ENCODE measurements at places on chromosomes 2 and 18.

- DNase-seq = no peak
These were observed 52.7 kb downstream of the MALT1 start for GRCh38 chr18:58723810-58724602.

DNA sequence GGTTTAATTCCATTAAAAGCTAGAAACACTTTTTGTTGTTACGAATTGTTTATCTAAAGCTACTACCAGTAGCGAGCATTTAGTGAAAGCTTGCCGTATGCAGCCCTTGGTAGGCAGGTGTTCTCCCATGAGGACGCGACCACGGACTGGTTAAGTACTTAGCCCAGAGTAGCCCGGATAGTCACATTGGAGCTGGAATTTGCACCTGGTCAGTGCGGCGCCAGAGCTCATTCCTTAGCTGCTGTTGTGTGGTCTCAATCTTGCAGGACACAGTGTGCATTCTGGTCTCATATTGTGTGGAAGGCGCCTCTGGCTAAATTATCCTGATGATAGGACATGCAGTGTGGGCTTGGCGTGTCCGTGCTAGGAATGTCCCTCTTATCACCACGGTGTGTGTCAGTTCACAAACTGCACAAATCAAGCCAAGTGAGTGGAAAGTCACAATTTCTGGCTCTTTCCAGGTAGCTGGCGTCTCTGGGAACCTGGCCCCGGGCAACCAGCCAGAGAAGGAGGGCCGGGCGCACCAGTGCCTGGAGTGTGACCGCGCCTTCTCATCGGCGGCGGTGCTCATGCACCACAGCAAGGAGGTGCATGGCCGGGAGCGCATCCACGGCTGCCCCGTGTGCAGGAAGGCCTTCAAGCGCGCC lies 133.3 kb downstream of the ZNF236 start:
- DNase-seq = no peak

GRCh38 chr2:147165697-147166382 lies 679.0 kb upstream of the ACVR2A start:
- DNase-seq = no peak

GRCh38 chr2:64970495-64970894 lies 18.7 kb upstream of the SLC1A4 start:
- no peak for DNase-seq

DNA sequence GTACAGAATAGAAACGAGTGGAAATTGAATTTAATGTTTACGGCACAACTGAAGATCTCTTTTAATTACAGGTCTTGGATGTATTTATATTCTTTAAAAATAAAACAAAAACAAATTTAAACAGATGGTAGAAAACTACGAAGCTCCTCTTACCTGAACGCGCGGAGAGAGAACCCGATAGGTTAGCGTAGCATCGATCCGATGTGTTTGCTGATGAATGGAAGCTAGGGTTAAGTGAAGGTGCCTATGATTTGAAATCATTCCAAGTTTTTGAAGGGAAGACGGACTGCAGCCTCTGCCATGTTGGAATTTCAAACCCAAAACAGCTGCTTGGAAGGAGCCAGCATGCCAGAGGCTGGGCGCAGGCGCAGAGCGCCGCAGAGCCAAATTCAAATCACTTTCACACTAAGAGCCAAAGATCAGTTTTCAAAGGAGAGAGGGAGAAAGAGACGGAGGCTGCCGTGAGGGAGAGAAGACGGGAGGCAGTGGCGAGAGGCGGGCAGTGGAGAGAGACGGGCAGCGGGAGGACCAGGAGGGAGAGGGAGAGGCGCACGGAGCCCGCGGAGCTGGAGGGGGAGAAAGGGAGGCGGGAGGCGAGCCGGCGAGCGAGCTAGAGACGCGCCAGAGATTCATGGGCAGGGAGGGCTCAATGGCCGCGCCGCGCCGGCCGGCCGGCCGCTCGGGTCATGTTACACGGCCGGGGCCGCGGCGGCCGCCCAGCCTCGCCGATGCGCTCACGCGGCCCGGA lies at the start of gene FIGN:
Gene FIGN, minus strand, starts transcription at position 324 of the 748 bp plus-strand sequence. CDS start 1,081 bp downstream, outside the sequence.
- DNase-seq = no peak

DNA sequence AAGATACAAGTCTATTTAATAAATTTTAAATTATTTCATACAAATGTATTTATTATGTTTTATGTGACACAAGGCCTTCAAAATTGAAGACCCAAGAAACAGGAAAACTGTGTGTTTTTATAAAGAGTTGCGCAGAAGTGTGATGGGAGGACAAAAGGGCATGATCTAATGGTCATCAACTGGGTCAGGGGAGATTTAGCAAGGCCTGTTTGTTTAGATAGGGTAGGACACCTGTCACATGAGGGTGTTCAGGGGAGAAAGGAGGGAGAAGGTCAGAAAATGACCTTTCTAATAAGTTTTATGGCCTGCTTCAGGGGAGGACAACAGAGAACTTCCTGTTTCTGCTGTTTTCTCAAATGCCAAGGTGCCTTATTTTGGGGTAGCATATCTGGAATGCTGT lies 528.8 kb downstream of the STK39 start:
- no peak for DNase-seq

- no peak for DNase-seq
These were observed 170.6 kb upstream of the SPHKAP start for GRCh38 chr2:228352048-228352447.

DNA sequence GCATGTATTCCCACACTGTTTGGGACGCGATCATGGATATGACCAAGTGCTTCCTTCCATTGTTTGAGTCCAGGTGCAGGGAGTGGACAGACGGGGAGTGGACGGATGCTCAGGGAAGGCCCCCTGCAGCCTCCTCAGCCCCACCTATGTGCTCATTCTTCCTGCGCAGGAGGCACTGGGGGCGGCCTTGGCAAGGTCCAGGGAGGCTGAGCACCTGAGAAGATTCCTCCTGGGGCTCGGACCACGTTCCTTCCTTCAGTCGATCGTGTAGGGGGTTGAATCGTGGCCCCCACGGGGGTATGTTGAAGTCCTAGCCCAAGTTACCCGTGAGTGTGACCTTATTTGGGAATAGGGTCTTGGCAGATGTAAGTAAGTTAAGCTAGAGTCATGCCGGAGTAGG lies 60.4 kb downstream of the ASB1 start:
- no peak for DNase-seq

DNA sequence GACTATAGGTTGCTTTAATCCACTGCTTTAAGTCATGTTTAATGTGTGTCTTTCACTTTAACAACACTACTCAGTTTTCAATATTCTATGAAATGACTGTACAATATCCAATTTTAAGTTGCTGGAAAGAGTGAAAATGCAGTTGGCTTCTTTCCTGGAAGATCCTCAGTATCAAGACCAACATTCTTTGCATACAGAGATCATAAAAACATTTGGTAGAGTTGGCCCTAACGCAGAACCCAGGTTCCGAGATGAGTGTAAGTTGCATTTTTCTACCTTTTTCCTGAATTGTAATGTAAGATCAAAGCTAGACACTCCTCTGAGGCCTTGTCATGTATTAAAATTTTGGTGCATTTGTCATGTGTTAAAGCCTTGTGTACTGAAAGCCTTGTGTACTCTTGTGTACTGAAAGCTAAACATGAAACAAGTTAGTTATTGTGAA lies 42.9 kb upstream of the TNFRSF11A start:
- DNase-seq = no peak

DNA sequence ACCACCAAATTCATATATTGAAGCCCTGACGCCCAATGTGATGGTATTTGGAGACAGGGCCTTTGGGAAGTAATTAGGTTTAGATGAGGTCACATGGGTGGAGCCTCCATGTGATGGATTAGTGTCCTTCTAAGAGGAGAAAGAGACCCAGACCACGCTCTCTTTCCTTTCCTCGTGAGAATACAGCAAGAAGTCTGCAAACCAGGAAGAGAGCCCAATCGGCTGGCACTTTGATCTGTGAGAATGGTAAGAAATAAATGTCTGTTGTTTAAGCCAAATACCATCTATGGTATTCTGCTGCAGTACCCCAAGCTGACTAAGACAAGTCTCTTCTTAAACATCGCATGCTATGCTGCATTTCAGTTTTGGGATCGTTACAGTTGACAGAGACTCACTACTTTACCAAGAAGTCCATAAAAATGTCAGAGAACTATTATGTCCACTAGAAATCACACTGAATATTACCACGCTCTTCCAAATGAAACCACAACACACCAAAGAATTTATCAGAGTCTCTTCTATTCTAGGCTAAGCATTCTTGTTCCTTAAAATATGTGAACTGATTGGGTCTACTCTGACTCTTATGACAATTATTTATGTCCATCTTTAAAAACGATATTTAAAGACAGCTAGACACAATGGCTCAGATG lies 48.5 kb downstream of the LPIN2 start:
- no peak for DNase-seq

GRCh38 chr2:241128266-241128665 lies 21.0 kb downstream of the PASK start:
- no peak for DNase-seq

- DNase-seq = no peak
These were observed 156.0 kb downstream of the TGIF1 start for GRCh38 chr18:3605954-3606443.

DNA sequence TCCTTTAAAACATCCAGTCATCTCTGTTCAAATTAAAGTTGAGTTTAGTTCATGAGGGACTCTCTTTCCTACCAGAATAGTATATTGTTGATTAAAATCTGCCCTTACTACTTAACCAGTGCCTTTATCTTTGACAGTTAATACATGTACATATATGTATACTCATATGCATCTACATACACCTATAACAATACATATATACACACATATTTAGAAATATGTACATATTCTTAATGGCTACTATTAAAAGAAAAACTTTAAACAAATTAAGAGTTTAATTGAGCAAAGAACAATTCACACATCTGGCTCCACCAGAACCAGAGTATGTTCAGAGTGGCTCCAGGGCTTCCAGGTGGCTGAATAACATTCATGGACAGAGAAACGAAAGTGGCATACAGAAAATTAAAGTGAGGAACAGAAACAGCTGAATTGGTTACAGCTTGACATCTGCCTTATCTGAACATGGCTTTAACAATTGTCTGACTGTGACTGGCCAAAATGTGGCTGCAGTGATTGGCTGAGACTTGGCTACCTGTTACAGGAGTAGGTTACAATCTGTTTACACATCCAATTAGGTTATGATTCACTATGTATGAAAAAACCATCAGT lies 38.8 kb downstream of the ZNF519 start:
- no peak for DNase-seq

DNA sequence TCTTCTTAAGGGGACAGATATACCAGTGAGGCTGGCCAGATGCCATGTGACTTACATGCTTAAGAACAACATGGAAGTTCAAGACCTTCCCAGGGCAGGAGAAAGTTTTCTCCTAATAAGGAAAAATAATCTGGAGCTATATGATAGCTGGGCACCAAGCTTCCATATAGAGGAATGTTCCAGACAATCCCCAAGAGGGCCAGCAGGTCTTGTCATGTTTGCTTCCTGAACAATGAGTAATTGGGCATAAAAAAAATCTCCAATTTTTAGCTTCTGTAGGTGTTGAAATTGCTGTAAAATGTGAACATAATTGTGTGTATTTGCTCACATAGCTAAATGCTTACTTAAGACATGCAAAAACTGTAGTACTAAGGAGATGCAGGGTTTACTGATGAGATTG lies 809.5 kb upstream of the PIK3C3 start:
- no peak for DNase-seq

DNA sequence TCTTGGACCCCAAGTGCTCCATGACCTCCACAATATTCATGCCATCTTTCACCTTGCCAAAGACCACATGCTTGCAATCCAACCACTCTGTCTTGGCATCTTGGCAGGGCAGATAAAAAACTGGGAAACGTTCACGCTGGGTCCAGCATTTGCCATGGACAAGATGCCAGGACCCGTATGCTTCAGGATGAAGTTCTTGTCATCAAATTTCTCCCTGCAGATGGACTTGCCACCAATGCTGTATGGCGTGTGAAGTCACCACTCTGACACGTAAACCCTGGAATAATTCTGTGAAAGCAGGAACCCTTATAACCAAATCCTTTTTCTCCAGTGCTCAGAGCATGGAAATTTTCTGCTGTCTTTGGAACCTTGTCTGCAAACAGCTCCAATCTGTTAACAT lies 21.5 kb downstream of the CNOT11 start:
- DNase-seq = no peak

GRCh38 chr2:191611614-191612013 lies 66.3 kb upstream of the NABP1 start:
- DNase-seq = no peak

- DNase-seq = peak; percentile 52
These were observed 169.7 kb upstream of the SMAD2 start for GRCh38 chr18:48100165-48100575.

GRCh38 chr2:96907115-96908041 lies 37.5 kb upstream of the SEMA4C start:
- no peak for DNase-seq

- peak; percentile 57 for DNase-seq
These were observed 134.3 kb downstream of the MEP1B start for GRCh38 chr18:32324181-32324580.

GRCh38 chr2:45401431-45401922 lies 209.6 kb downstream of the SRBD1 start:
- no peak for DNase-seq

DNA sequence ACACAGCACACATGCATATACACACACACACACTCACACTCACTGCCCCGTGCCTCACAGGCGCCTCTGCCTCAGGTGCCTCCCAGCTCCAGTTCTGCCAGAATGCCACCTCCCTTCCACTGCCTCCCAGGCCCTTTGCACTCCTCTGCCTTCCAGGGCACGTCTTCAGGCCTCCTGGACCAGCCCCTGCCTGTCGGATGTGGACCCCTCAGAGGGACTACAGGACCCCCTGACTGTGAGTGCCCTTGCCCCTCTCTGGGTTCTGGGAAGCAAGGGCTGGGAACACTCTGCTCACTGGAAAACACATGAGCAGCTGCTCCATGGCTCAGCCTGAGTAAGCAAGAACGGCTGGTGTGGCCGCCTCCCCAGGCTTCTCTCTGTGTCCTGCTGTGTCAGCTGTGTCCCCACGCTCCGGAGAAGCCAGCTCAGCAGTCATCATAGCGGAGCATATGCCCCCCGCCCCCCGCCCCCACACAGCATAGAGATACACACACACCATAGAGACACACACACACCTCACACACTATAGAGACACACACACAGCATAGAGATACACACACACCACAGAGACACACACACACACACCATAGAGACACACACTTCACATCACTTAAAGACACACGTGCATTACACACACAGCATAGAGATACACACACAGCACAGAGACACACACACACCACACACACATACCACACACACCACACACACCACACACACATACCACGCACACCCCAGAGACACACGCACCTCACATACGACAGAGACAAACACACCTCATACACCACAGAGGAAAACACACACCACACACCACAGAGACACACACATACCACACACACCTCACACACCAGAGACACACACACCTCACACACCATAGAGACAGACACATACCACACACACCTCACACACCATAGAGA lies 271.3 kb downstream of the CYRIA start:
- DNase-seq = no peak

- DNase-seq = no peak
These were observed 158.9 kb downstream of the TWIST2 start for GRCh38 chr2:239006622-239007285.

DNA sequence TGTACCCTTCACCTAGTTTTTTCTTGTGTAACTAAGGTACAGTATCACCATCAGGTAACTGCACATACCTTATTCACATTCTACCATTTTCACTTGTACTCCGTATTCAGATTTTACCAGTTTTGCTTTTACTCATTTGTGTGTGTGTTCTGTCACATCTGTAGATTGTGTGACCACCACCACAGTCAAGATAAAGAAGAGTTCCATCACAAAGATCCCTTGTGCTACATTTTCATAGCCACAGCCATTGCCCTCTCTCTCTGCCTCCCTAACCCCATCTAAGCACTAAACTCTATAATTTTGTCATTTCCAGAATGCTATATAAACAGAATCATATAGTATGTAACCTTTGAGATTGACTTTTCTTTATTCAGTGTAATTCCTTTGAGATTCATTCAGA lies 23.5 kb downstream of the DIS3L2 start:
- DNase-seq = no peak

- no peak for DNase-seq
These were observed 1.9 kb downstream of the CHRNG start for GRCh38 chr2:232541195-232541960.

All from urinary bladder (tissue), 4 donors.